Stimulated activated memory B cell treated with anti-CD40 and anti-IgM and Interleukin-4, amounts not matched to agents 10 μg/mL and 1 μg/mL and 100 μg/mL, for 72 hours (primary cell): ENCODE measurements at places on chromosomes 4 and X.

- no peak for ATAC-seq
These were observed 208.9 kb downstream of the FAM47A start for GRCh38 chrX:33923262-33923661.

DNA sequence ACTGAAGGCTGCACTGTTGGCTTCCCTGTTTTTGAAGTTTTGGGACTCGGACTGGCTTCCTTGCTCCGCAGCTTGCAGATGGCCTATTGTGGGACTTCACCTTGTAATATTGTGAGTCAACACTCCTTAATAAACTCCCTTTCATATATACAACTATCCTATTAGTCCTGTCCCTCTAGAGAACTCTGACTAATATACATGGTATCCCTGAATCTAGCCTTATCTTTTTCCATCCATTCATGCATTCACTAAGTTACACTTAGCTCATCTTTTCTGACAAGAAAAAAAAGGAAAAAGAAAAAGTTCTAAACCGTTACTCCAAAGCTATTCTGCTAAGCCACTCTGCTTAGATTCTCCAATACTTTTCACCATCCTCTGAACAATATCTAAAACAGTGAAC is 1260.2 kb upstream of the PCDH7 start:
- no peak for ATAC-seq

DNA sequence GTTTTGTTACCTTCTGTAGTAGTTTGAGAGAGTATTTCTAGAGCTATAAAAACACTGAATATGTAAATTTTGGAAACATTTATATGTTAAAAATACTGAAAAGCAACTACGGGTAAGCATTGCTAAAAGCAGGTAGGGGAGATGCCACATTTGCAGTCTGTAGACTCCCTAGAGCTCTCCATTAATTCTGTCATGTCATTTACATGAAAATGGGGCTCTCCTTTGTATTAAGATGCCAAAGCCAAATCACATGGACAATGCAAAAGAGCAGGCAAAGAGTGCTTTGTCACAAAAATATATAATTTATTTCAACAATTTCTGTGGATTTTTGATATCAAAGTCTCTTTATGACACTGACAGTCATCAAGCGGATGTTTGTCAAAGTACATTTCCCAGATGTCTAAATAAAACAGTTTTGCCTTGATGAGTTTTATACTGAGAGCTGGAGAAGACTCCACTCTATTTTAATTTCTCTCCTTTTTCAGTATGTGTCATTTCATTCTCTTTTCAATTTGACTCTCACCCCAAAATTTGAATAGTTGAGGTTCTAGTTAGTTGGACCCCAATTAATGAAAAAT is 51.8 kb downstream of the LDB2 start:
- ATAC-seq, result no peak

DNA sequence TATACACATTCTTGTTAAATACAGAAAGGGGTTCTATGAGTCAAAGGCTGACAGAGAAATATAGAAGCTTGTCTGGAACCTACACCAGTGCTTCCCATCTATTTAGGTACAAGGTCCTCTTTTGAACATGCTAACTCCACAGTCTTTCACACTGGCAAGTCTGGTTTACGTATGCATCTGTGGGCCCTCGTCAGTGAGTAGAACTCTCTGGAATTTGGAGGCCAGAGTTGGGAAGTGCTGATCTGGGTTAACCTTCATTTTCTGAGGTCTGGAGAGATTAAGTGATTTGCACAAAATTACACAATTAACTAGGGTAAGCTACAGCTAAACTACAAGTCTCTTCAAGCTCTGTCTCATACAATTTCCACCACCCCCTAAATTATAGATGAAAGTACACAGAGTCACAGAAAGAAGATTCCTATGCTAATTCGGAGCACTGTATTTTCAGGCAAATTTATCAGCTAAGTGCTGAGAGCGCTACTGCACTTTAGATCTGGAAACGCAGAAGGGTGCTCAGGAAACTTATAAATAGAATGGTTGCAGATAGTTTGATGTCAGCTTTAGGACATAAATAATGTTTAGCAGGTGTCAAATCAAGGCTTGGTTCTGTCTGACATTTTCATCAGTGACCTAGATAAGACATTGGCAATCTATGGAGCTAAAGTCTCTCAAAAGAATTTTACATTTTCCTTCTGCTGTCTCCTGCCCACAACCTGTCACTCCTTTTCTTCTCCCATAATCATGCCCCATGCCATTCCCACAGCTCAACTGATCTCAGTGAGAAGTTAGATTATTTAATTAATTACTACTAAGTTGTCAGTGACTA is 43.0 kb upstream of the PDLIM5 start:
- ATAC-seq, result no peak

DNA sequence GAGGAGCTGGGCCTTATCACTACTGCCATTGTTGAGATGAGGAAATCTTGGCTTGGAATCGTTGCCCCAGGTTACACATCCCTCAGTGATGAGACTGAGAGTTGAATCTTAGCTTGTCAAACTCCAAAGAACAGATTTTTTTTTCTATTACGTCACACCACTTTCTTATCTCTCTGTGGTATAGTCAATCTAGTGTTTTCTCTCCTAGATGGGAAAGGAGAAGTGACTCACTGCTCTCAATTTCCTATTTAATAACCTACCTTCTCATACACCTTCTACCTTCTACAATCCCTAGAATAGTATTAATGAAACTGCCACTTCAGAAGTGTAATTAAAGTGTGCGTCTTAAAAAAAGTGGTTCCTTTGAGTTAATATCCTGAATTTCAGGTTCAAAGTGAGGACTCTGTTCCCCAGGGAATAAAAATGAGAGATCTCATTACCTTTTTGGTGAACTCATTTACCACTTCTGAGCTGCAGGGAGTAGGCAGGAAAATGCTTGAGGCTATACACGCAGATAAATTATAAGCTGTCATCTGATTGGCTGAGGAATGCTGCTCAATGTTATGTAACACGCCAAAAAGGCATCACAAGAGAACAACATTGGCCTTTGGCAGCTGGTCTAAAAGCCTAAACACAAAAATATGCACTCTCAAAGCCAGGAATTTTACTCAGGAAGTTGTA is 59.3 kb downstream of the MAD2L1 start:
- ATAC-seq, result no peak

DNA sequence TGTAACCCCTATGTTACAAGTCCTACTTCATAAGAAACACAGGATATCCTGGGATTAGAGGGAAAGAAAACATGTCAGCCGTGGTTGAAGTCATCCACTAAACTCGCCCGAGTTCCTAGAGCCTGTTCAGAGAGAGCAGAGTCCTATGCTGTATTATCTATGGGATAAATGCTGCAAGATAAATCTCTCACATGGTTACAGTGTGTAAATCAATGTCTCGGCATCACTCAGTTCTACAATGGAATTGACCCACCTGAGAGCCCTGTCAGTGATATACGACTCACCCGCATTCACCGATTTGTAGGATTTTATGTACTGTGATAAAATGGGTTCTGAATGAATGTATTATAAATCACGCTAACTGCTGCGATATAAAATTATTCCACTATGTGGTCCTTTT is 127.8 kb upstream of the ANXA3 start:
- no peak for ATAC-seq

- ATAC-seq, result no peak
These were observed 51.8 kb downstream of the MAP7D3 start for GRCh38 chrX:136199365-136199764.

DNA sequence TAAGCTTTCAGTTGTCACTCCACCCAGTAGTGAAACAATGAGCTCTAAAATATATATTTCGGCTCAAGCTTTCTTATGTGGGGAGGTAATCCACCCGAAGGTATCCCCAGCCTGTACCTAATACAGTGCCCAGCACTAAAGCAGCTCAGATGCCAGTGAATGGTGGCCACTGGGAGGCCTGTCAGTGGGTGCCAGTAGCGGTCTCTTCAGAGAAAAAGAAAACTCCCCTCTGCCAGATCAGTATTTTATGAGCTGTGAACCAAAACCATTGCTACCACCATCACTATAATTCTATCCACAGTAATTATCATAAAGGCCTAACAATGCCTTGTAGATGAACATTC is 835 bp upstream of the NFKB1 start:
- peak; percentile 32 for ATAC-seq

DNA sequence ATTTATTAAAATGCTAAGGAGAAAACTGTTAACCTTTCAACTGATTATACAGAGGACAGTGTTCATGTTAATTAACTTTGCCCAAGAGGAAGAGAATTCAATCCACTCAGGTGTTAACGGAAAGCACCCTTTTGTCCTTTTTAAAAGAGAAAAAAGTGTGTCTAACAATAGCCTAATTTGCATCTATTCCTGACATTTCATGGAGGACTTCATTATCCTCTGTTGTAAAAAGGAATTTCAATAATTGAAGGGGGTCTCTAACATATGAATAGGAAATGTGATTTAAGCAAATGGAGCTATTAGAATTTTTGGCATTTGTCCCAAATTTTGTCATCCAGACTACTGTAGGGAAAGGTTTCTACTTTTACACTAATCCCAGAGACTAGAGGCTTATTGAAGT is 44.6 kb upstream of the GC start:
- no peak for ATAC-seq

- no peak for ATAC-seq
These were observed 110.4 kb upstream of the LDB2 start for GRCh38 chr4:17008834-17009345.

GRCh38 chr4:95371476-95372224 is 177.1 kb downstream of the UNC5C start:
- no peak for ATAC-seq

GRCh38 chr4:105280338-105281123 is 133.9 kb downstream of the TET2 start:
- ATAC-seq, result no peak

GRCh38 chr4:128225148-128225547 is 62.5 kb downstream of the PGRMC2 start:
- no peak for ATAC-seq

- ATAC-seq, result no peak
These were observed 189.5 kb downstream of the CENPC start for GRCh38 chr4:67355806-67356205.

DNA sequence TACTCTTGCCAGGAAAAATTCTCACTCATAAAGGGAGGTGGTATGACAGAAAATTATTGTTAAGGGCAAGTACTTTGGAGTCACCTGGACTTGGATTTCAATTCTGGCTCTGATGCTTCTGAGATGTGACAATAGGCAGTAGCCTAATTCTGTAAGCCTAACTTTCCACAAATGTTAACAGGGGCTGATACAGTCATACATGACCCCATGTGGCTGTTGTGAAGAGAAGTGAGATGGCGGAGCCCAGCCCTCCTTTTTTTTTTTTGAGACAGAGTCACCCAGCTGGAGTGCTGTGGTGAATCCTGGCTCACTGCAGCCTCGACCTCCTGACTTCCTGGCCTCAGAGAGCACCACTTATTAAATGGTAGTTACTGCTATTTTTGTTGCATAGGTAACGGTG is 54.4 kb upstream of the IRF2 start:
- no peak for ATAC-seq

- no peak for ATAC-seq
These were observed 875.8 kb upstream of the SLIT2 start for GRCh38 chr4:19375931-19376330.
